ENCODE measurements at places on chromosomes 7 and 10.

DNA sequence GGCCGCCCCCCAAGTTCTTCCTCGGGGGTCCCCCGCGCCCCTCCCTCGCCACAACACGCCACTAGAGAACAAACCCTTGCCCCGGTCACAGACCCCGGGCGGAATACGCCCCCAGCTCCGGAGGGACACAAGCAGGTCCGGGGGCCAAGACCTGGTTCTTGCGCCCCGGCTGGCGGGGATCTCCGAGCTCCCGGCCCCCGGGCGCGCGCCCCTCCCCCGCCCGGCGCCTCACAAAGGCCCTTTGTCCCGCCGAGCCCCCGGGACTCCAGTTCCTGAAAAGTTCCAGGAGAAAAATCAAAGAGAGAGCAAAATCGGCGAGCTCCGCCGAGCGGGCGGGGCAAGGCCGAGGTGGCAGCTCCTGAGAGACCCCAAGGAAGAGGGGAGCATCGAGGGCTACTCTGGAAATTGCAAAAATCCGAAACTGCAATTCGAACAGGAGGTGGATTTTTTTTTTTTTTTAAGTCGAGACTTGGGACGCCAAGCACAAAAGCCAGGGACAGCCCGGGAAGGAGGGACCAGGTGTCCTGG is 4.0 kb downstream of the TNRC18 start:
- DNase-seq, result no peak

- no peak for DNase-seq
Measured at GRCh38 chr10:102435133-102435497, 2.7 kb upstream of the CUEDC2 start.

GRCh38 chr7:1537535-1538412 is 7.3 kb downstream of the MAFK start:
- DNase-seq, result no peak

GRCh38 chr10:110859973-110860376 is 11.8 kb upstream of the PDCD4 start:
- no peak for DNase-seq

DNA sequence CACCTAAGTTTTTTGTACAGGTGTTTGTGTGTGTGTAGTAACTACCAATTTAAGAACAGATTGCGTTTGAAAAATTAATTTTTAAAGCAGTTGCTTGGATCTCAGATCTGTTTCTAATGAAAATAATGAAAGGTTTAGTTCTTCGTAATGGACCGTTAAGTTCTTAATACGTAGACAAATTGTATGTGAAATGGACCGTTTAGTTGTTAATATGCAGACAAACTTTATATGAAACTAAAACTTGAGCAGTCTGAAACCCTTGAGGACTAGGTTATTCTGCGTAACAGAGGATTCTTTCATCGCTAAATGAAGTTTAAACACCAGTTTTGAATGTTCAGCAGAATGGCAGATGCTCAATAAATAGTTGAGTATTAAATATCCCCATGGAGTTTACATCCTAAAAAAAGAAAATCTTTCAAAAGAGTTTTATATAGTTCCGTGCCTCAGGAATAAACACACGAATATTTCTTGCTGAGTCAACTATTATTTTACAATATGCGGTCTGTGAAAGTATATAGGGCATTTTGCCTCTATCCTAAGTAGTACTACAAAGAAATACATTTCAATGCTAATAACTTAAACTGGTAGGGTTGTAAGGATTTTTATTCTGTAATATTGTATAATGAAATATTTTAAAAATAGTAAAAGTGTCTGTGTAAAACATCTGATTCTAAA is 1.2 kb downstream of the DBF4 start:
- no peak for DNase-seq

DNA sequence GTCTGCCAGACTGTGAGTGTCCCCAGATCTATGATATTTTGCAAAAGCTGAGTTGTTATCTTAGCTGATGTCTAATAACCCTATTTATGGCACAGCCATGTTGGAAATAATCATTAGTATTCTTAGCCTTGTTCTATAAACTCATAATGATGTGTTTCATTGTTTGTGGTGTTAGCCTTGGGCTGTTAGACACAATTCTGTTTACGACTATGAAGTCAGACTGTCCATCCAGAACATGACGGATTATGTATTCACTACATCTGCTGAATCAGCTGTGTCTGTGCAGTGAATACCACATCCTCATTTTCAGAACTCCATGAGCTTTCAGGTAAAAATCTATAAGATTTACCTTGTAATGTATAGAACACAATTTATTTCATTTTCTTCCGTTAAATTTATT is 577.1 kb downstream of the NRG3 start:
- DNase-seq, result no peak

DNA sequence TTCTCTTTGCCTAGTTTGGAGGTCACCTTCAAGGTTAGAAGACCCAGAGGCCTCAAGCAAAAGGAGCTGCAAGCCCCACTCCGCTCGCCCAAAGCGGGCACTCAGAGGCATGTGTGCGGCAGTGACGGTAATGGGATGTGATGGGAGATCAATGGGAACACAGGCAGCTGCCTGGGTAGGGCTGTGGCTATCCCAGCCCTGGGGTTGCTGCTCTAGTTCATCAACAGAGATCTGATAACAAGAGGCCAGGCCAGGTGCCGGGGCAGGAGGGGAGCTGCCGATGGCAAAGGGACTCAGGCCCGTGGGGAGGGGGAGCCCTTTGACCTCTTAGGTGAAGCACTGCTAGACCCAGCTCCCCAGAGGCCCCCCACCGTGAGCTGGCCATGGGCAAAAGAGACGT is 52.0 kb upstream of the GNA12 start:
- DNase-seq, result no peak

GRCh38 chr7:134561-135256 is 57.7 kb upstream of the FAM20C start:
- DNase-seq, result no peak

GRCh38 chr7:43952028-43952427 is 25.8 kb downstream of the UBE2D4 start:
- no peak for DNase-seq

- no peak for DNase-seq
Measured at GRCh38 chr10:112461029-112461887, 14.2 kb downstream of the VTI1A start.
